Cardiac septum (tissue), 1 donor: ENCODE measurements at places on chromosomes 13 and 19.

GRCh38 chr13:99968521-99969452 is 2.8 kb downstream of the ZIC5 start:
- DNase-seq: no peak

DNA sequence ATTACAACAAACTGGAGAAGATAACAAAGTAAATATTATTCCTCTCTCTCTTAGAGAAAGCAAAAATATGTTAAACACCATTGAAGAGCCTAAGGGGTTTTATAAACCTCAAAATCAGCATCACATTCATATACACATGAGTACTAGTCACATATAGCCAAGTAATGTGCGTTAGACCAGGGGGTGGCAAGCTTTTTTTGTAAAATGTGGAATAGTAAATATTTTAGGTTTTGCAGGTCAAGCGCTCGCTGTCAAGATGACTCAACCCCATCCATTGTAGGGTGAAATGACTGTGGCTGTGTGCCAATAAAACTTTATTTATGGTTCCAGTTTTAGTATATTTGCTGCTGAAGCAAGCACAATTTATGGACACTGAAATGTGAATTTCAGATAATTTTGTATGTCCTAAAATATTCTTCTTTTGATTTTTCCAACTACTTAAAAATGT is 21.7 kb downstream of the RFX2 start:
- DNase-seq: no peak

- no peak for DNase-seq
These were observed 132.1 kb downstream of the CRYL1 start for GRCh38 chr13:20393273-20394168.

GRCh38 chr19:56601375-56601774 is 6.3 kb downstream of the ZNF71 start:
- no peak for DNase-seq

- no peak for DNase-seq
These were observed 37.8 kb downstream of the TNFSF14 start for GRCh38 chr19:6632002-6632621.

GRCh38 chr19:23526302-23526701 is 131.0 kb upstream of the ZNF91 start:
- no peak for DNase-seq

- DNase-seq: no peak
These were observed 34.5 kb downstream of the ARHGEF18 start for GRCh38 chr19:7383284-7383683.

DNA sequence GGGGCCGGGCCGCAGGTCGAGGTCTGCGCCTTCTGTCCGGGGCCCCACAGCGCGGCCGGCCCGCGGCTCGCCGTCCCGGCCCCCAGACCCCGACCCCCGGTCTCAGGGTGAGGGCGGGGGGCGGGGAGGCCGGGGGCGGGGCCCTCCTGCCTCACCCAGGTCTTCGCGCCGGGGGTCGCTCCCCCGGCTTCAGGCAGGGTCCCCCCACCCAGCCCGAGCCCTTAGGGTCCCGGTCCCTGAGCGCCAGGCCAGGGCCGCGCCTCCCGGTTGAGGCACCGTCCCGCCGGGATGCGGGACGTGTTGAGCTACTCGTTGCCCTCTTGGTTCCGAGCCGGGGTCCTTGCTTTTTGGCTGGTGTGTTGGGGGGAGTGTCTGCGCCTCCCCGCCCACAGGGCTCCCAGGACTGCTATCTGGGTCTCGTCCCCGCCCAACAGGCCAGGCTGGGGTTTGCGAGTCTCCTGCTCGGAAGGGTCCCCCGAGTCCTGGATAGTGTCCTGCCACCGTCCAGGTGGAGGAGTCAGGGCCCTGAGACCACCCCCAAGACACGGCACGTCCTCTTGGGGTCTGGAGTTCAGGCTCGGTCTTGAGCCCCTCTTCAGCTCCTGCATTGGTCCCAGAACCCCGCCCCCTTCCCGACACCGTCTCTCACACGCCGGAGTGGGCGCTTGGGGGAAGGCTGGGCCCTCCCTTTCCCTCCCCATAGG is 452 bp downstream of the PIAS4 start:
- DNase-seq: no peak

- no peak for DNase-seq
These were observed 5.4 kb downstream of the DIAPH3 start for GRCh38 chr13:60158321-60158801.

GRCh38 chr13:28631801-28632200 is 27.1 kb upstream of the POMP start:
- DNase-seq: no peak

DNA sequence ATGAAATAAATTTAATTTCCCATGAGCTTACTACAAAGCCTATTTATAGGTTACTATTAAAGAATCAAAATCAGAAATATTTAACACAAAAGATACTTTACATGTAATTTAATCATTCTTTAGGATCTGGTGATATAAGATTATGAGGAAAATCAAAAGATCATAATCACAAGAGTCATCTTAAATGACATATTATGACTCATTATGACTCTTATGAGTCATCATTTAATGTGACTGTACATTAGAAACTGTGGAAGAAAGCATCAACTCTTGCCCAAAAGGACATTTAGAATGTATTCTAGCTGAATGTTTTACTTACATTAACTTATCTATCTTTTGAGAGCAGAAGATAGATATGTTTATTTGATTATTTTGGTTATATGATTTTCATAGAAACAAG is 458.6 kb downstream of the DCT start:
- no peak for DNase-seq

- no peak for DNase-seq
These were observed 95.3 kb upstream of the TNFSF11 start for GRCh38 chr13:42478531-42479156.

- peak; percentile 80 for DNase-seq
These were observed 849 bp downstream of the GAS6 start for GRCh38 chr13:113862931-113863523.

DNA sequence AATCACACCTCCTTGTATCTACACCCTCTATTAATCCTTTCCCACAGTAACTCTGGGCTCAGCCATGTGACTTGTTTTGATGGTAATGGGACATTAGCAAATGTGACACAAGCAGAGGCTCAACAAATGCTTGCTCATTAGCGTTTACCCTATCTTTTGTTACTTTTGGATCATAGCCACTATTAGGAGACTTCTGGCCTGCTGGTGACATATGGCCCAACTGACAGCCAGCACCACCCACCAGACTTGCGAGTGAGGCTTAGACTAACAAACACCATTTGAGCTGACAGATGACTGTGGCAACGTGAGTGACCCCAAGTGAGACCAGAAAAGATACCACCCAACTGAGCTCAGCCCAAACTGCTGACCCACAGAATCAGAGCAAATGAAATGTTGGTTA is 154.1 kb downstream of the OLFM4 start:
- DNase-seq: no peak

DNA sequence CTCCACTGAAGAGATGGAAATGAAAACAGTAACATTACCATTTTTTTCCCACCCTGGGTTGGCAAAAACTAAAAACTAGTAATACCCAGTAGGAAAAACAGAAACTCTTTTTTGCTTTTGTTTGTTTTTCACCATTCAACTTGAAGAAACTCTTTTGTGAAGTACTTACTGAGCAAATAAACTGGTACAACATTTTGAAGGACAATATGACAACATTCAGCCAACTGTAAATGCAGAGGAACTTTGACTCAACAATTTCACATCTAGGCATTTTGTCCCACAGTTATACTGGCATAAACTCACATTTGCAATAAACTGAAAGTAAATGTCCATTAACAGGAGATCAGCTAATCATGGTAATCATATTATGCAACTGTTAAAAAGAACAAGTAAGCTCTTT is 152.5 kb downstream of the RNF17 start:
- no peak for DNase-seq

DNA sequence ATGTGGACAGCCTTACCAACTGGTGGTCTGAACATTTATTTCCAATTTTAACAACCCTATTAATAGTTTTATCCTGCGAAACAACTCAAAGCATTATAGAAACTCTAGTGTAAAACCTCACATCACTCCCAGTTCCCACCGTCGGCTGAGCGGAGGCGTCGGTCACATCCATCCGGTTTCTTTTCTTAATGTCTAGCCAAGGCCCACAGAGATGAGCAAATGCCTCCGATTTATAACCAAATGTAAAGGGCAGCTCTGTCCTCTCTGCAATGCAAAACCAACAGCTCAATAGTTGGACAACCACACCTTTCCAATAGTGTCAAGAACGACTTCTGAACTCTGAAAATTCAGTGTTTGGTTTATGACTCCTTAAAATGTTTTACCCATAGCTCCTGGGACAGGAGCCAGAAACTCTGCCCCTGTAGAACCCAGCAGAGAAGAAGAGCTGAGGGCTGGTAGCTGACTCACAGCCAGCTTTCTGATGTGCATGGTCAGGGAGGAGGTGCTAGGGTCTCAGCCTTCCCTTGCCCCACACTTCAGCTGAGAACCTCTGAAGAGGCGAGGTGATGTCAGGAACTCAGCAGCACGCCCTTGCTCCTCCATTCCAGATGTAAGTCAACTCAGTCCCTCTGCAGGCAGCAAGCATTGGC is 90.2 kb upstream of the UQCRFS1 start:
- peak; percentile 62 for DNase-seq
